GM12878 (cell line): ENCODE measurements at places on chromosomes 2 and 18. TPM values are rescaled to one million over a fixed set of nuclear protein-coding genes. Genes with fewer than 3 reads are reported as not detected.

Gene DLGAP1
- total RNA-seq: 4.1 and 4.8 TPM in 2 replicates

Gene SERPINB12
- not detected in 2 replicates for total RNA-seq

Gene UCN
- total RNA-seq: 1.1 and 2.0 TPM in 2 replicates

Gene TTR
- total RNA-seq: 0.93 and 1.2 TPM in 2 replicates

Gene KANSL1L
- total RNA-seq: 4.3 and 4.5 TPM in 2 replicates

Gene ASB18
- total RNA-seq: not detected in 2 replicates

Gene CCDC141
- total RNA-seq: 9.6 and 12.5 TPM in 2 replicates

Gene MEP1B
- total RNA-seq: not detected in 2 replicates

Gene DAW1
- total RNA-seq: not detected in 2 replicates

Gene GALR1
- total RNA-seq: not detected in 2 replicates

DNA sequence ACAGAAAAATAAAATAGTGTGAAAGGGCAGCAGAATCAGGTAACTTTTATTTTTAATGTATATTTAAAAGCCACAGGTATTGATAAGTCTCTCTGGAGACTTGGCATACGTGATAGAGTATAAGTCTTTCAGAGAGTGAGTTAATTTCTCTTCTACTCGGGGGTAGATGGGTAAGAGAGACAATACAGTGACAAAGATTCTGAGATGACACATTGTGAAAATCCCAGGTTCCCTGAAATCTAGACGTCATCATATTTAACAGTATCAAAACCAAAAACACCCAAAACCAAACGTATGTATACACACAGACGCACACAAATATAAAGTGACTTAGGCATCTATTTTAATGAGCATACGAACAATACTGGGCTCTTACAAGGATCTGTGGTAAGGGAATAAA lies 33.3 kb downstream of the NIF3L1 start:
- no peak for DNase-seq

DNA sequence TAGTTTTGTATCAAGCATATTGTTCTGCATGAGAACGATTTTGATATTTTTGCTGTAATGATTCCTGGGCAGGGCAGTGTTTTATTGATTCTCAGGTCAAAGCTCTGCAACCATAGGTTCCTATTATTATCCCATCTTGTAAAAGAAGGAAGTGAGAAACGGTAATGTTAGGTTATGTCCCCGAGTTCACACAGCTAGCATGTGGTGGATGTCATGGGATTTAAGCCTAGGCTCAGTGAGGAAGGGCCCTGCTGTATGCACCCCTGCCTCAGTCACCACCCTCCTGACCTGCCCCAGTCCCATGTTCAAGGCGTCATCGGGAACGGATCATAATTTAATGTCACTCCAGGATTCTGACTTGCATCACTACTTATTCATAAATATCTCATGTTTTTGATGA lies 10.7 kb downstream of the ACP1 start:
- peak; percentile 21 for DNase-seq

GRCh38 chr2:150732064-150732463 lies 244.6 kb upstream of the RND3 start:
- no peak for DNase-seq

DNA sequence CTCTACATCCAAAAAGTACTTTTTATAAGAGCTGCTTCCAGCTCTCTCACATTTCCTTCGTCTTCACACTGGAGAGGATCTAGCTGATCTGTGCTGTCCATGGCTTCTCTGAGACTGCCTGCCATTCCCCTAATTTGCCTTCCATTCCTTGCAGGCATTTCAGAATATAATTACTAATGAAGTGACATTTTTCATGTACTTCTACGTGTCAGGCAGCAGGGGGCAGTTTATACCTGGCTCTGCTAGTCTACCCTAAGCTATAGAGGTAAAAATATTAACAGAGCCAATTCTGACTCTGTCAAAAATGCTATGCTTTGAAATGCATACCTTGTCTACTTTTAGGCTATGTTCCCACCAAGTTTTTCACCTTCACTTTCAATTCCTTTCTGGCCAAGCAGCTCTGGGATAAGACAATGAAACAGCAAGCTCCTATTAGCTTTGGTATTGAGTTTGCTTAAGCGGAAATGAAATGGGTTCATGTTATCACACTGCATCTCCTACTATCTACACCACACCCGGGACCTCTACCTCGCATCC lies 81.9 kb downstream of the MEP1B start:
- no peak for DNase-seq

DNA sequence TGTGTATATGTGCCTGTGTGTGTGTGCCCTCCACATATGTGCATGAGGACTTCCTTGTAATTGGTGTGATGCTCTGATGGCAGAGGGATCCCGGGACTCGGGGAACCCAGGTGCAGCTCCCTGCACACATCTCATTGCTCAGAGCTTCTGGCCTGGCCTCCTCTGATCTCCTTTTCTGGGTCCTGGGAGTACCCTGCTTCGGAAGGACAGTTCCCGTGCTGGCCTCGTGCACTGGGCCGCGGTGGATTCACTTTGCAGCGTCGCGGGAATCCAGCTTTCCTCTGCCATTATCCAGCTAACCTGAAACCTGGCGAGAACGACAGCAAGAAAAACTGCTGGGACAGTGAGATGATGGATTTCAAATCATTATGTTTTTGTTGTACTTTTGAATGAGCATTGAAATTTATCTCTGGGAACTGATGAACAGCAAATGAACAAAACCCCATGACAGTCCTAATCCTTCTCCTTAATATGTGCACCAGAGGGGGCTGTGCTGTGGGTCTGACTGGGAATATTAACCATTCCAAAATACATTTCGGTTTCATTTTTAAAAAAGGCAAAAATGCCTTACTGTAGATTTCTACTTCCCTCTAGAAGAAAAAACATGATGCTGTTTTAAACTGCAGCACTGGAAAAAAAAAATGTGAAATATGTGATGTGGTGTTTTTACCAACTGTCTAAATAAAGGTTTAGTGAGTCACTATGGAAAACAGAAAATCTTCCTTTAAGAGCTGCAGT lies 78.2 kb downstream of the PTGR3 start:
- DNase-seq: no peak

DNA sequence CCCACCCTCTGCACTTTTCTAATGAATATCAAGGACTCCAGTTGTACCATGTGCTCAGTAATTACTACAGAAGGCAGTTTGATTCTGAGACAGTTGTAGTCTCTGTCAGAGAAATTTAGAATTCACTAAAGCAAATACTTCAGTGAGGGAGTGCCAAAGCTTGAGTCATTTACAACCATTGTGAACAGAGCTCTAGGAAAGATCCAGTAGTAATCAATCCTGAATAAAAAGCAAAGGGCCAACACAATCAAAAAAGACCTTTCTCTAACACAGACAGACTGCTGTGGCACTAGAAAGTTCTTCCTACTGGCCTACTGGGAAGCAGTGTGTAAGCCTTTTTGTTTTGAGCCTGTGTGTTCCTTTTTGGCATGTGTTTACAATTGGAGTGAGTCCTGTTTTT lies 135.6 kb upstream of the UNC80 start:
- DNase-seq: no peak

DNA sequence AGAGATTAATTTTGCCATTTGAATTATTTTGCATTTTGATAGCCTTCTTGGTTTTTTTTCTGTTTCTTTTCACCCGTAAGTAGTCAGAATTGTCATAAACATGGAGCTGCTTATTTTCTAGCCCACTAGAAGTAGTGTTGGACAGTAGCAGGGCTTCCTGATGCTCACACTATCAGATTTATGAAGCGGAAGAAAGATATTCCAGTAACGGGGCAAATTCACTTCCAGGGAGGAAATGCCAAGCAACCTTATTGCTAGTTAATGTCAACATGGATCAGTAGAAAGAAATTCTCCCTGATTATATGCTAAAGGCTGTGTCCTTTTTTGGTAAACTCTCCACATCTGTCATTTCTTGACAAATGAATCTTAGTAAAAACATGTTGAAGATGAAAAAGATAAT lies 19.2 kb upstream of the ADAM23 start:
- DNase-seq: no peak

GRCh38 chr2:100978582-100979191 lies 23.4 kb upstream of the RPL31 start:
- no peak for DNase-seq

GRCh38 chr2:30626397-30626796 lies 179.4 kb downstream of the LCLAT1 start:
- DNase-seq: no peak

DNA sequence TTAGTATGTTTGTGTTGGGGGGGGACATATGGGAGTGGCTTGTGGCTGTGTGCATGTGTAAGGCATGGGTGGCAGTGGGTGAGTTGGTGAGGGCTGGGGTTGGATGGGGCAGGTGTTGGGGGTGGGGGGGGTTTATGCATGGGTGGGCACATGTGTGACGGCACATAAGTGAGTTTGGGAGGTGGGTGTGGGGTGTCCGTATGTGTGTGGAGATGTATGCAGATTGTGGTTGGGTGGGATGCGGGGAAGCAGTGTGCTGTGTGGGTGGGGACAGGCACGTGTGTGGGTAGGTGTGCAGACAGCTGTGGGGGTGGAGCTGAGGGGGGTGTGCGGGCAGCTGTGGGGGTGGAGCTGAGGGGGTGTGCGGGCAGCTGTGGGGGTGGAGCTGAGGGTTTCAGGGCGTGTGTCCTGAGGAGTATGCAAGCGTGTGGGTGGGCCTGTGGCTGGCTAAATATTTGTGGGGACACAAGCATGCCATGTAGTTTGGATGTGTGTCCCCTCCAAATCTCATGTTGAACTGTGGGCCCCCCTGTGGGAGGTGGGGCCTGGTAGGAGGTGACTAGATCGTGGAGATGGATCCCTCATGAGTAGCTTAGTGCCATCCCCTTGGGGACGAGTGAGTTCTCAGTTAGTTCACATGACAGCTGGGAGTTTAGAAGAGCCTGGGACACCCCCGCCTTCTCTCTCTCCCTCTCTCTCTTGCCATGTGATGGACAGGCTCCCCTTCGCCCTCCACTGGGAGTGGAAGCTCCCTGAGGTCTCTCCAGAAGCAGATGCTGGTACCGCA lies 59.4 kb downstream of the ANKMY1 start:
- no peak for DNase-seq

DNA sequence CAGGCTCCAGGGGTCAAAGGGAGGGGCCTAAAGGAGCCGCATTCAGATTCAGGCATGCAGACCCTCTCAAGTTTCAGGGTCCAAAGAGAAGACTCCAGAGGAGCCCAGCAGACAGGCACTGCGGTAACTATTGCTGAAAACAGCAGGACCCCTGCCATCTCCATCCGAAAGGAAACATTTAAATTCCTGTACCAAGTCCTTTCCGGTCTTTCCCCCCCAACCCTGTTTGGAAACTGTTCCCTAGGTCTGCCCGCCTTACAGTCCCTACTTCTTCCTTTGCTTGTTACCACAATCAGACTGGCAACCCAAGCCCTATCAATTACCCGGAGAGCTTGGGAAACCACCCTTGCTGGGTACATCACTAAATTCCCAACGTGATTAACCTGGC lies 82.0 kb downstream of the DNMT3A start:
- no peak for DNase-seq

DNA sequence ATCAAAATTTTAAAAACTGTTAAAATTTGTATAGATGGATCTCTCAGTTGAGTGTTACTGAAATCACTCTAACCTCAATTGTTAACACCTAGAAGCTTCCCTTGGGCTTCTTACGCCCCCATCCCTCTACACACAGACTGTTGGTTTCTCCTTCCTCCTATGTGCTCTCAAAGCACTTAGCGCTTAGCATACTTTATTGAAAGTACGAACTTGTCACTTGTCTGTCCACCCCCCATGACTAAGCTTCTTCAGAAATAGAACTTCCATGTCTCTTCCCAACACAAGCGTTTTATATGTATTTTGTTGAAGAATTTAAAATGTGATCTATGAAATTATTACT lies 441 bp downstream of the MPHOSPH10 start:
- no peak for DNase-seq

DNA sequence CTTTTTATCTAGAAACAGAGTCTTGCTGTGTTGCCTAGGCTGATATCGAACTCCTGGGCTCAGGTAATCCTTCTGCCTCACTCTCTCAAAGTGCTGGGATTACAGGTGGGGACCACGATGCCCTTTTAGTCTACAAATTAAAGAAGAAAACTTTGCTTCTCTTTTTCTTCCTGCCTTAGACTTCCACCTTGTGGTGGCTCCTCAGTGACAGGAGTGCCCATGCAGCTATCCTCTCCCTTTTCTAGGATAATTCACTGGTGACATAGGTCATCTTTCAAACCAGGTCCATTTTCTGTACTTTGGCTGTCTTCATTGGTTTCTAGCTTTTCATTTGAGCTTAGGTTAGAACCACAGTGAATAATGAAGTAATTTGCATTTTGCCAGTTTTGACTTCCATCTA lies 13.6 kb downstream of the DCAF17 start:
- DNase-seq: no peak

GRCh38 chr2:166572937-166573336 lies 78.9 kb upstream of the SCN7A start:
- DNase-seq: no peak

- no peak for DNase-seq
These were observed 23.6 kb downstream of the UGP2 start for GRCh38 chr2:63865159-63865799.

GRCh38 chr2:155026651-155027174 lies 328.2 kb downstream of the KCNJ3 start:
- DNase-seq: no peak

- no peak for DNase-seq
These were observed 27.6 kb upstream of the NEMP2 start for GRCh38 chr2:190562121-190562520.

- no peak for DNase-seq
These were observed 94.5 kb downstream of the VSNL1 start for GRCh38 chr2:17634997-17635396.
